Stimulated activated CD4-positive, alpha-beta T cell treated with anti-CD3 and anti-CD28 coated beads, Interleukin-1b, Interleukin-23, amount 100 ng/mL, for 1 hour (primary cell): ENCODE measurements at places on chromosomes 3 and 15.

DNA sequence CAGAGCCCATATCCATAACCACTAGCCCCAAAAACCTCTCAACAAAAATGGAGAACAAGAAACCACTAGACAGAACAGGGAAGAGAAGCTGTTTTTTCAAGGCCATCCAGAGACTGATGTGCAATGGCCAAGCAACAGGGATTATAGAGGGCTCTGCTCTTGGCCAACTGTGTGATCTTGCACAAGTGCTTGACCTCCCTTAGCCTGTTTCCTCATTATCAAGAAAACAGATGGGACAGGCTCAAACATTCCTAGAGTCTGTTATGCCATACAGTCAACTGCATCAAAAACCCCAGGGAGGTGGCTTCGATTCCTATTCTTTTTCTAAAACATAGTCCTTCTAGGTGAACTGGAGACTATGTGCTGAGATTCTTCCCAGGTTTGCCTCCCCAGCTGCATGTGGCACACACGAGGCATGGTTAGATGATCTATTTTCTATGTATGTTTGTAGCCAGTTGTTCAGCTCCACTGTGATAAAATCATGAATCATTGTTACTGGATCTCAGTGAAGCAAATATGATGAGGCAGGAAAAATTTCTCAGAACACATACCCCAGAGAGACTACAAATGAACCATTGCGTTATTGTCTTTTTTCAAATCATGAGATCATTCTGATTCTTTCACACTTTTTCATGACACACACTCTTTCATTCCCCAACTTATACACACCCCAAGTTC lies 132.9 kb upstream of the TGFBR2 start:
- no peak for DNase-seq

- no peak for DNase-seq
Measured at GRCh38 chr15:58058073-58058472, 7.4 kb downstream of the ALDH1A2 start.

- no peak for DNase-seq
Measured at GRCh38 chr15:98799461-98800390, 151.4 kb downstream of the IGF1R start.

DNA sequence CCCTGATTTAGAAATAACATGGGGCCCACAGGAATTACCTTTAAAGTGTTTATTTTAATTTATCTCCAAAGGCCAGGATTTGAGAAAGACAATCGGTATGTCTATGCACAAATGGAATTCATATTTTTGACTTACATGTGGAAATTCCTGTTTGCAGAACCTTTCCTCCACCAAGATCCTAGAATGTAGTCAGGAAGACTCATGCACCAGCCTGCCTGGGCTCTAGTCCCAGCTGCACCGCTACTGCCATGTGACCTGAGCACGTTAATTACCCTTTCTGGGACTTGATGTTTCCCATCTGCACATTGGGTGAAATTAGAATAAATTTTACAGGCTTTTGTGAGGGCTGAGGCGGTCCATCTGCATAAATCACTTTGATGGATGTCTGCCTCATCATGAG lies 194.2 kb downstream of the ATP10A start:
- no peak for DNase-seq

DNA sequence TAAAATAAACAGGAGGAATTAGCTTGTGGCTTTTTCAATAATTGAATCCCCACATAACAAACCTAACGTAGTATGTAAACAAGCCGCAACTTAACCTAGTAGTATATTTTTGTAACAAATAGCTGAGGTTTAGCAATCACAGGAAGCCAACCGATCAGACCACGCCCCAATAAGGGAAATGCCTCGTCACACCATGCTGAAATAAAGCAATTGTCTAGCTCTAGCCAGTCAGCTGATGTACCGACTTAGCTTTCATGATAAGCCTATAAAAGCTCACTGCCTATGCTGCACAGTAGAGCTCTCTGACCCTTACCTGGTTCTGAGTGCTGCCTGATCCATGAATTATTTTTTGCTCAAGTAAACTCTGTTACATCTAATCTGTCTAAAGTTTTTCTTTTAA lies 208.9 kb downstream of the ROBO1 start:
- no peak for DNase-seq

DNA sequence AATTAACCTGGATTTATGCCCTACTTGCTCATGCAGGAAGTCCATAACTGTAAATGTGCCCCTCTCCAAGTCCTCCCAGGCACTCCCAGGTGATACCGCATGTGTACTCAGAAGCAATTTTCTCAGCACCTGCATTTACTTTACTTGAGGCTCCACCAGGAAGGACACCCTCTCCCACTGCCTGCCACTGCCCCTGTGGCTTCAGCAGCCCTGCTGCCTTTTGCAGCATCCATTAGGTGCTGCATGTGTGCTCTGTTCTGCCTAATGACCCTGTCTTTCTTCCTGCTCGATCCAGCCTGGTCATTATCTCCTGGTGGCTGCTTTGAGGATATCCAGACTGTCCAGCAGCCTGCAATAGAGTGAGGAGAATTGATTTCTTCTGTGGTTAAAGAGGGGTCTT lies 107.6 kb upstream of the SEMA6D start:
- no peak for DNase-seq

- no peak for DNase-seq
Measured at GRCh38 chr3:10329495-10330015, 8.6 kb upstream of the SEC13 start.

DNA sequence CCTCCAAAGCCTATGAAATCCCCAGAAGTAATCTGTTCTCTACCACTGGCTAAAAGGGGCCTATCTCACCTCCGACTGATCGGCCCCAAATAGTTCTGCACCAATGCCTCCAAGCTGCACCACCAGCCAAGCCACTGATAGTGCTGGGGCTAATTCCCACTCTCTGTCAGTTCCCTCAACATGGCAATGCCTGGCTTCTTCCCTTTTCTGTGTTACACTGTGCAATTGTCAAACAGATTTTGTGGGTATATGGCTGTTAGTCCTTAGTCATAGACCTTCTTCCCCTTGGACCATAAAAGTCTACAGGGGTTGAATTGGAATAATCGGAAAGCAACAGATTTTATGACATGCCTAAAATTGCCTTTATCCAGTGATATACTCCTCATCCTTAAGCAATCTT lies 9.3 kb upstream of the UBE2E2 start:
- DNase-seq = no peak

DNA sequence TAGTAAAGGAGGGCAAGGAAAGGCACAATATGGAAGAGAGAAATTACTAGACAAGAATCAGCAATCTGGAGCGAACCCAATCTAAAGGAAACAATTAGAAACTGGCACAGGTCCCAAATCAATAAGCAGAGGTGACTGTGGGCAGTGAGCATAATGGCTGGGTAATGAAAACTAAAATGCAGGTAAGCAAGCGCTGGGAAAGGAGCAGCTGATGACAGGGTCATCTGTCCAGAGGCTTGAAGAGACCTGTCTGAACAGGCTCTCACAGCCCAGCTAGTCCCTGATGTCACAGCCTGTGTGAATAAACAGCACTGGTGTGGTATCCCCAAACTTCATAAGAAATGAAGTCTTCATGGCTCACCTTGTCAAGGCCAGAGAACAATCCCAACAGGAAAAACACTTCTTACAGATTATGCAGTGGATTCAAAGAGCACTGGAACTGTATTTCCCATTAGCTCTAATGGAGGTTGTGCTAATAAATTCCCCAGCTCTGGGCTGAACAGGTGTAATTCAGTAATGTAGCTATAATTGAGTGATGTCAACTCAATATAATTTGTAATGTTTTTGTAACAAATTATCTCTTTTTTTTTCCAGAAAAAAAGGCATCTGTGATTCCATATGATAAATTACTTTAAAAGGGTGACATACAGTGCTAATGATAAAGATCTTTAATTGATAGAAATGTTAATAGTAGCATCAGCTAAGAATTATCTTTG lies 197.3 kb downstream of the FHIT start:
- no peak for DNase-seq

DNA sequence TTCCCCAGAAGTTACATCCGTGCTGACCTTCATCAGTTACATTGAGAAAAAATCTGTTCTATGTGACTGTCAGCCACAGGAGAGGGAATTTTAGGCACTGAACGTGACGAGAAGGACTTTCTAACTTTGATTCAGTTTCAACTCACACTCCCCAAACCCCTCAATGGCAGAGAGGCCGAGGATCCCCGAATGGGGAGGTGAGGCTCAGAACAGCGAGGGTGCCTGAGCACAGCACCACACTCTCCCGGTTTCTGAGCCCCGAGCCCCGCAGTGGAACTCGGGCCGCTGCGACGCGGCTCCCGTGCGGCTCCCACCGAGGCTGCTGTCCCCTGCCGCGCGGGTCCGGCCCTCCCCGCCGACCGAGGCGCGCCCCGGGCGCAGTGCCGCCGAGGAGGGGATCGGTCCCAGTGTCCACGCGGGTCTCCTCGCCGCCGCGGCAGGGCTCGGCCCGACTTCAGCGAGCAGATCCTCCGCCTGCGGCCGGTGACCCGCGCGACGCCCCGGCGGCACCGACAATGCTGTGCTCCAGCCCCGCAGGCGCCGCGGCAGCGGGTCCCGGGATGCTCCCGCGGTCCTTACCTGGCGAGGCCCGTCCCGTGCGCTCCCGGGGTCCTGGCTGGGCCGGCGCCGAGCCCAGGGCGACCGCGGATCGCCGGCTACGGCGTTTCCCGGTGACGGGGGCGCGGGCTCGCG lies 439 bp downstream of the CTXND1 start:
- DNase-seq = no peak

DNA sequence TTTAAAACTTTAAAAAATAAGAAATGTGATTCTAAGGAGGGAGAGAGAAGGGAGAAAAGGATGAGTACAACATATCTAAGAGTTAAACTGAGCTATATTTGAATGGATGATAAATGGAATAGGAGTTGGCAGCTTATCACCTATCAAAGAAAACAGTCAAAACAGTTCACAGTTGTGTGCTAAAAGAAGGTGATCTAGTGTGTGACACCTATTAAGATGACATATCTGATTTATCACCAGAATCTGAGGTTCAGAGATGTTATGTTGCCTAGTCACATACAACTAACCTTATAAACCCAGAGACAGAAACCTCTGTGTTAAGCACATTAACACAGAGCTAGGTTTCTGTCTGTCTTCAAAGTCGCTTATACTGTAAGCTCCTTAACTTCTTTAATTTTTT lies 3.0 kb downstream of the ATP13A3 start:
- DNase-seq = no peak

- DNase-seq = no peak
Measured at GRCh38 chr15:39685999-39686613, 96.5 kb downstream of the FSIP1 start.

GRCh38 chr3:43784640-43785011 lies 93.9 kb downstream of the ABHD5 start:
- no peak for DNase-seq

DNA sequence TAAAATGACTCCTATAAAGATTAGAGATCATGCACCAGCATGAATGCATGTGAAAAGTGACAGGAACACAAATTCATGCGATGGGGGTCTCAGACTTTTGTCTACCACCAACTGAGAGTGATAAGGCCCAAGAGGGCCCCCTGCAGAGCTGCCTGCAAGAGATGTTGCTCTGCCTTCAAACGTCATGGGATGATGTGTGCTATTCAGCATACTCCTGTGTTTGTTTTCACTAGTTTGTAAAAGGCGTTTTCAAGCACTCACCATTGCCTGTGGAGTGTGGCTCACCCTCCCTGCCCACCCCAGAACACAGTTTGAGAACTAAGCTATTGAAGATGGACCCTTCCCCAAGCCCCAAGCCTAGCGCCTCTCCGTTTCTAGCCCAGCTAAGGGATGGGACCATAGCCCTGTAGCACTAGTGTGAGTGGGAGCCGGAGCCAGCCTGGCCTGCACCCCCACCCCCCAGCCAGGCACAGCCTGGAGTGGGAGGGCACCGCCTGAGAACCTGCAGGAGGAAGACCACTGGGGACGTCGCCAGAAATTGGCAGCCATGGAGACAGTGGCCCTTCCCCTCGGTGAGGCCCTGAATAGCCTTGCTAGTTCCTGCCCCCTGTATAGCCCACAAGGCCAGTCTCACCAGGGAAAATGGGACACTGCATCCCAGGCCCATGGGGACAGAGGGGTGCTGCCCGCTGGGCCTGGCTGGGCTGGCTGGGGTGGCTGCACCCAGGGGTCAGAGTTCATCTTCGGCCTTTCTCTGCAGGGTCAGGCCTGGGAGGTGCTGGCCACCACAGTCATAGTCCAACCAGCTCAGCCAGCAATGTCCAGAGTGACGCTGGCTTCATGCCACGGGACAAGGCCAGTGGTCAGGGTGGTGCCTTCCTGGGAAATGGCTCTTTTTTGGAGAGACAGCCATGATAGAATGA lies 22.6 kb upstream of the KLF13 start:
- no peak for DNase-seq

GRCh38 chr3:48561045-48561736 lies 2.4 kb downstream of the UCN2 start:
- no peak for DNase-seq

DNA sequence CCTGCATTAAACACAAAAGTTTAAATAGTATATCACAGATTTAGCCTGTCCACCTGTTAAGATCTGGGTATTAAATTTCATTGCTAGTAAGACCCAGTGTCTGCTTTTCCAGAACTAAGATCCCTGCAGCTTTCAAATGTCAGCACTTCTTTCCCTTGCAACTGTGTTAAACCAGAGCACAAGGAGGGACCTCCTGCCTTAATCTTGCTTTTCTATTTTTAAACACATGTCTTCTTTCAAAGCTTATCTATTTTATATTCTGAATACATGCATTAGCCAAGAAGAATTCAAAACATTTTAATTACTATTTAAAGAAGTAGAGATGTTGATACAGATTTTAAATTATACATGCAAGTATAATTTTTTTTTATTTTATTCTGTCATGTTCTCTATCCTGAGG lies 315.1 kb downstream of the ARPP21 start:
- no peak for DNase-seq

DNA sequence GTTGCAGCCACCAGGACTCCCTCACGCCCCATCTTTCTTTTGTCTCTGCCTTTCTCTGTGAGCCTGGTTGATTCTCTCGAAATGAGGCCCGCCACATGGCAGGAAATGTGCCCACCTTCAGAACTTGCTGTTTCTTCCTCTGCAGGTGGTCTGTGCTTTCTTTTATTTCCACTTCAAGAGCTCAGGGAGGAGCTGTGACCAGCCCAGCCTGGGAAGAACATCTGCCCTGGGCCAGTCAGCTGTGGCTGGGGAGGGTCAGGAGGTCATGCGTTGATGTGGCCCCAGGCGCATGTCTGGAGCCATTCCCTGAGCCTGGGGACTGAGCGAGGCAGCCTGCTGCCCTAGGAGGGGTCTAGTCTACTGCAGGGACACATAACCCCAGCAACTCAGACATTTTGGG lies 8.0 kb downstream of the FBLN2 start:
- DNase-seq = no peak

DNA sequence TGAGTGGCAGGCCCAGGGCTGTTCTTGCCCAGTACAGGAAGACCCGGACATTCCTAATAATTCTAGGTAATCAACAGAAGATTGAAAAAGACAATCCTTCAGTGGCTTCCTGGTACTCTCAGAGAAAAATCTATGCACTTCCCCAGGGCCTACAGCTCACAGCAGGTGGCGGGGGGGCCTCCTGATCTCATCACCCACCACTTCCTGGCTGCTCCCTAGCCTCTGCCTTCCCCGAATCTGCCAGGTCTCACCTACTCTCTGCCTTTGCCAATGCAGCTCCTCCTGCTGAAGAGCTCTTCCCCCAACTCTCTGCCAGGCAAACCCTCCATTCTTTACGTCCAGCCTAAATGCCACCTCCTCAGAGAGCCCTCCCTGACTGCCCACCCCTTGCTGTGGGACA lies 37.5 kb downstream of the EHD4 start:
- DNase-seq = peak; percentile 32

- DNase-seq = no peak
Measured at GRCh38 chr15:77075528-77075927, 4.6 kb upstream of the TSPAN3 start.
